Activated CD4-positive, alpha-beta T cell treated with anti-CD3 and anti-CD28 coated beads for 36 hours (primary cell): ENCODE measurements at places on chromosomes 5 and 9.
A peak's percentile ranks its signal among the peaks of the same experiment; 100 is the strongest.

DNA sequence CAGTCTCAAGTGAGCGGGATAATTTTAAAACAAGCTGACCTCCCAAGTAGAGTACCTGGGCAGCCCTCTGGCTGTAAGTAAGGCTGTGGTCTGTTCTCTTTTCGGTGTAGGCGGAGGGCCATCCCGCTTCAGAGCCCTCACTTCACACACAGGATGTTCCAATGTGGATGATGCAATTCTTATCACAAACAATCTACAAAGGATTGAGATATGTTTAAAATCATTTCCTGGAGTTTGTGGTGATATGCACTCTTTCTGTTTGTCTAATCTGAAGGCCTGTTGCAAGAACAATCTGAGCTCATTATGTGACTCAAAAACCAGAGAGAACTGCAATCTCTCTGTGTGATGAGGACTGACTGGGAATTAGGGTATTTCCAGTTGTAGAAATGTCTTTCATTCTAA is 42.5 kb downstream of the ITGA2 start:
- DNase-seq: peak; percentile 59

- no peak for DNase-seq
These were observed 117.8 kb downstream of the FGF18 start for GRCh38 chr5:171537070-171537849.

- no peak for DNase-seq
These were observed 34.8 kb downstream of the PLEKHG4B start for GRCh38 chr5:126806-127205.

GRCh38 chr9:89999534-90000370 is 394.9 kb downstream of the GADD45G start:
- DNase-seq: peak; percentile 84
